T-helper 1 cell (primary cell): ENCODE measurements at places on chromosomes 7 and 10.

GRCh38 chr7:2632733-2633537 lies 1.1 kb downstream of the TTYH3 start:
- peak; percentile 14 for DNase-seq

DNA sequence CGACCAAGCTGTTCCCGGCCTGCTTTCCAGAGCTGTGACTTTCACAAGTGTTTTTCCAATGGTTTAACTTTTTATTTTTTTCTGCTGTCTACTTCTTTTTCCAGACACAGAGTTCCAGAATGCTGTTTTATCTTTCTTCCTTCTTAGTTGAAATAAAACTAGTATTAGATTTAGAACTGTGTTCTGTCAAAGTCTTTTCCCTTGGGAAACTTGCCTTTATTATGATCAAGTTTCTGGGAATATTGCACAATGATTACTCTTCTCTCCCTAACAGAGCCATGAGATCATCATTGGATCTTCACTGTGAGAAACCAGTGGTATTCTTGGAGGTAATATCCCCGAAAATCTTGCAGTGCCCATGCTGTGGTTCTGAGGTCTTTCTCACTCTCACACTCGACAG lies 104.9 kb upstream of the KCND2 start:
- no peak for DNase-seq

DNA sequence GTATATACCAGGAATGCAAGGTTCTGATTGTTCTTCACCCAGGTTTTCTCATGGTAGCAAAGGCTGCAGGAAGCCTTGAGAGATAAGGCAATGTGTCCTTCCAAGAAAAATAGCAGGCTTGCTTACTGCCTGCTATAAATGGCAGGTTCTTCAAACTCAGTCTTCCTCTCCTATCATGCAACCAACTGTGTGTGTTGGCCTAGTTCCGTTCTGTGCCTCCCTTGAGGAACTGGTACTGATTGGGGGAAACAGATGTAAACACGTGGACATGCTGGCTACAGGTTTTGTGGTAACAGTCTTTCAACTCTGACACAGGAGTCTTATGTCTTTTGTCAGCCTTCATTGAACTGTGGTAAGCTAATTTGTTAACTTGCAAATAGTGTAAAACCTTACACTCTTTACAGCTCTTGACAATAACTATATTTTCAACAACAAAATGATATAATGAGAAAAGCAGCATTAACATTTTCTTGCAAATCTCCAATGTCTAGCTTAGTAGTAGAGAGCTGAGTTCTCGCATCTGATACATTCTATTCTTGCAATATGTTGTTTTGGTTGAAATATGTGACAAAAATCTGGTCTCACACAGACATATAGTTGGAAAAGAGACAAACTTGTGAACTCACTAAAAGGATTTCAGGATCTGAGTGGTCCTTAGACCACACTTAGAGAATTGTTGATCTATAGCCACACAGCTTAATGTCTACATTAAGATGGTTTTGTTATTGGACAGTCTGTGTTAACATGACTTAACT lies 54.7 kb upstream of the LSM8 start:
- DNase-seq, result no peak

DNA sequence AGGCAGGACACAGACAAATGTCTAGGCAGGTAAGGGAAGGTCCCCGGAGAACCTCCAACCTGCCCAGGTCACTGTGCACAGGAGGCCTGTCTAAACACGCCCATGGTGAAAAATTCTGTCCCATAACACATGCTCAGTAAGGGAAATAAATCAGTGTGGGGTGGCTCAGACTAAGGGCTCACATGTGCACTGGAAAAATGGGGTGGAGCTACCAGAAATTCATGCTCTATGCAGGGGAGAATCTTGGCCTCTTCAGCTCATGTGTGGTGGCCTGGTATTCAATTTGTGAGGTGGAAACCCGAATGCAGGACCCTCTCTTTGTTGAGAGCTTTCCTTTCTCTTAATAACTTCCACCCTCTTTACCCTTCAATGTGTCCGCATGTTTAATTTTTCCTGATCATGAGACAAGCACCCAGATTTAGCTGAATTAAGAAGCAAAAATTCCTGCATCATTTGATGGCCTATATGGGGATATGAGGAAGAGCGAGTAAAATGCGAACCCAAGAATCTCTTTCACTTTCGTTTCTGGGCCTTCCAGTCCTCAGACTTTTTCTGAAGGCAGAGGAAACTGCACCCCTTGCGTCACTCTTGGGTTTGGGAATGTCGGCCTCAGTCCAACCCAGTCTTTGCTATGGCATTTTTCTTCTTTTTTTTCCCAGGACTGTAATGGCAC lies 163.2 kb downstream of the DGKB start:
- no peak for DNase-seq

DNA sequence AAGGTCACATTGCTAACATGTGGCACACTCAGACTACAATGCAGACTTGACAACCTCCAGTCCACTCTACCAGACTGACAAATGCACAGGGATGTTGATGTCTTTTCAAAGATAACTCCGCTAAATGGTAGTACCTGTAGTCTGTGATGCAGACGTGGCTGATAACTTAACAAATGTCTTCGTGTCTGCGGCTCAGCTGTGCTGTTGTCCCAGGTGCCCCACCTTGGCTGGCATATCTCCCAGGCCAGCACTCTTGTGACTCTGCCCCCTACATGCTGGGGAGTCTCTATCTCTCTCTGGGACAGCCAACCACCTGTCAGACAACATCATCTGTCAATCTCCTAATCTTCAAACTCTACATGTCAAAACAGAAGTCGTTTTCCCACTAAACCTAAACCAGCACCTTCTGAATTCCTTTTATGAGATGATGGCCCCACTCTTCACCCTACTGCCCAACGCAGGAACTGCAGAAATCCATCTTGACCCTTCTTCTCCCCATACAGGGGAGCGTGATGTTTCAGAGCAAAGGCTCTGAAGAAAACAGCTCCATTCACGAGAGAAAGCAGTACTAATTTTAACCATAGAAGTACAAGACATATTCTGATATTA lies 156.4 kb downstream of the USP6NL start:
- no peak for DNase-seq

GRCh38 chr10:77400033-77400432 lies 237.6 kb downstream of the KCNMA1 start:
- no peak for DNase-seq

DNA sequence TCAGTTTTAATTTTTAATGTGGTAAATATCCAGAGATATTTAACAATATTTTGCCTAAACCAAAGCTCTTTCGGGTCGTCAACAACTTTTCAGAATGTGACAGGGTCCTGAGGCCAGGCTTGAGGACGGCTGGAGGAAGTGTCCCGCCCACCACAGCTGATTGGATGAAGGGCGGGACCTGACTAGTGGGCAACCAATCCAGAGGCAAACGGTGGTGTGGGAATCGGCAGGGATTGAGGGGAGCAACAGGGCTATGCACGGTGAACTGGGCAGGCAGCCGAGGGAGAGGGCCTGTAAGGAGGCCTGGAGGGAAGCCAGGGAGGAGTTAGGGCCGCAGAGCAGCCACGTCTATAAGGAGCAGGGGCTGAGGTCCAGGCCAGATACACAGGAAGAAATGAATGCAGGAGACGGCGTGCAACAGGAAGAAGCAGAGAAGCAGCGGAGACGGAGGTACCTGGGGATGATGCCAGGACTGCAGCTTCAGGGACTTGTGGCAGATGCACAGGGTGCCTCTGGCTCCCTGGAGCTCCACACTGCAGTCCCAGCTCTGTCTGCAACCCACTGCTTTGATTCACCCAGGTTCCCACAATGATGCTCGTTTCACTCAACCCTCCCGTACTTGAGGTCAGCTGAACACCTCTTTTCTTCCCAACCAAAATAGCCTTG lies 46.1 kb upstream of the ZMIZ1 start:
- no peak for DNase-seq

DNA sequence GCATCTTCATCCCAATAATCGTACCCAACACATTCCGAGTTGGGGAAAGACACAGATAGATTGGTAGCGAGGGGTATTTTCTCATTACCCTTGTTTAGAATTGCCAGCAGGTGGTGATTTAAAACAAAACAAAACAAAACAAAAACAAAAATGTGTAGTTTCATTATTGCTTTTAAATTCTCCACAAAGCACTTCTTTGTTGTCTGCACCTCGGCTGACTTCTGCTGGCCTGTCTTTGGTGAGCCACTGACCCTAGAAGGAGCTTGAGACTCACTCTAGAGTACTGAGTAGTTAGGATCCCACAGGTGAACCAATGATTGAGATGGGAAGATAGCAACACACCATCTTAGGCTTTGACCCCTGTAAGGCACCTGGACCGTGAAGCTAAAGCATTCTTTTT lies 105.4 kb upstream of the BET1 start:
- no peak for DNase-seq

GRCh38 chr10:97740613-97741012 lies 3.7 kb downstream of the ZFYVE27 start:
- DNase-seq, result no peak

DNA sequence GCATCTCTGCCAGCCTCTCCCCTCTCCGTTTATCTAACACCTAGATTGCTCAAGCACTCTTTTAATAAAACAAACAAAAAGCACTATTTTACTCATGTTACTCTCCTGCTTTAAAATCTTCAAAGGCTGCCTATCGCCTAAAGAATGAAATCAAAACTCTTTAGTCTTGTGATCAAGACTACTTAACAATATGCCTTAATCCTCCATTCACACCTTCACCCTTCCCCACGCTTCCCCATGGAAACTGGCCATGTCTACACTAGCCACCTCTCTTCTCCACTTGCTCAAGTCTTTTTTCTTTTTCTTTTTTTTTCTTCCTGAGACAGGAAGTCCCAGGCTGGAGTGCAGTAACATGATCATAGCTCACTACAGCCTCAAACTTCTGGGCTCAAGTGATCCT lies 47.8 kb upstream of the TMEM213 start:
- DNase-seq, result no peak

DNA sequence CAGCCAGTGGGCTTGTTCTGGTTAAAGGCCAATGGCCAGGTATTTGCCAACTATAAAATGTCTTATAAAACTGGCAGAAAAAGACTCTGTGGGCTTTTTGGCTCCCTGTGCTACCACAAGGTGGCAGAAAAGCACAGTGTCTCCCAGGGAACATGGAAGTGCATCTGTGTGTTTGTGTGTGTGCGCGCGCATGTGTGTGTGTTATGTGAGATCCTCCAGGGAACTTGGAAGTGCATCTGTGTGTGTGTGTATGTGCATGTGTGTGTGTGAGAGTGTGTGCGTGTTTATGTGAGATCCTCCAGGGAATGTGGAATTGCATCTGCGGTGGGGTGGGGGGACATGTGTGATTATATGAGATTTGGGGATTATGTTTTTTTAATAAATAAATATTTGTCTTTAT lies 30.2 kb upstream of the ABI1 start:
- peak; percentile 48 for DNase-seq

DNA sequence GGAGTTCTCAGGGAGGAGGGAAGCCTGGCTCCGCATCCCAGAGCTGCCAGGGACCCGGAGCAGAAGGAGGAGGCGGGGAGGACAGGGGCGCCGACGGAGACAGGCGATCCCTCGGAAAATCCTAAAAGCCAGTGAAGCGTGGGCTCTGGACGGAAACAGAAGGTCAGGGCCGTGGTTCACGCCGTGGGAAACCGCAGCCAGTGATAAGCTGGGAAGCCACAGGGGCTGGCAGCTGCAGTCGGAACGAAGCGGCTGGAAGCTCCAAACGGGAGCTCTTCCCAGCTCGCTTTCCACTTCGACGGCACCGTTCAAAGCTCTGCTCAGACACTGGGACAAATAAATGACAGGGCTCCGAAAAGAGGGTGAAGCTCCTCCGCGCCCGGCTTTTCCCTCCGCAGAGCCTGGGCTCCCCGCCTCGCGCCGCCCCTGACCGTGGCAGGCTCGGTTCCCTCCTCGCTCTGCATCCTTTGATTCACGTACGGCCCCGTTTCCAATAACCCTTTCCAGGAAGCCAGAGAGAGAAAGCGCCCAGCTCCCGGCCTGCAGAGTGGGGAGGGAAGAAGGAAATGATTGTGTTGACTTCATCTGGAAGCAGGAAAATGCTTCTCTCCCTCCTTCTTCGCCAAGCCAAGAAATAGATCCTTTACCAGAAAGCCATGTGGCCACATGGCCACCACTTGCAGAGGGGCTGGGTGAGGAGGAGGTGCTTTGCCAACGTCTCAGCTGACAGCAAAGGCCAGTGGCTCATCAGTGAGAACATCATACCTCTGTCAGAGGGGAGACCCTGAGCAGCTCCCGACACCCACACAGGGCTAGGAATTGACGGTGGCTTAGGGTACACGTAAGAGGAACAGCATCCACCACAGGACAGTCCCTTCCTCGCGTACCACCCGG lies 57.4 kb downstream of the ADRB1 start:
- DNase-seq, result no peak

GRCh38 chr7:143909863-143910262 lies 7.9 kb upstream of the TCAF1 start:
- DNase-seq, result no peak

DNA sequence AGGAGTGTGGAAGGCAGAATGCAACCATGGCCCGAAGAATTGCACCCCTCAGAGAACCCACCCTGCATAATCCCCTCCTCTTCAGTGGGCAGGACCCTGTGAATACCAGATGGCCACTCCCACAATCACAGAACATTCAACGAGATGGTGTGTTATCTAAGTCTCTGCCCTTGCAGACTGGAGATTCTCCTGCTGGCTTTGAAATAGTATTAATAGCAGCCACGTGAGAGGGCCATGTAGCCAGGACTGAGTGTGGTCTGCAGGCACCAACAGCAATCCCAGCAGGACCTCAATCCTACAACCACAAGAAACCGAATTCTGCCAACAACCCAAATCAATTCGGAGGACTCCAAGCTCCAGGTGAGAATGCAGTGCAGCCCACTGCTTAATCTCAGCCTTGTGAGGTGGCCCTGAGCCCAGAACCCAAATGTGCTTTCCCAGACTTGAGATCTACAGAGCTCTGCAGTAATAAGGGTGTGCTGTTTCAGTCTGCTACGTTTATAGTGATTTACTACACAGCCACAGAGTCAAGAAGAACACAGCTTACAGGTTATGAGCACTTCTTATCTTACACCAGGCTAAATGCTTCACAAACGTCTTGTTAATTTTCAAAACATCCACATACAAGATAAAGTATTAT lies 72.1 kb downstream of the VOPP1 start:
- DNase-seq, result no peak

DNA sequence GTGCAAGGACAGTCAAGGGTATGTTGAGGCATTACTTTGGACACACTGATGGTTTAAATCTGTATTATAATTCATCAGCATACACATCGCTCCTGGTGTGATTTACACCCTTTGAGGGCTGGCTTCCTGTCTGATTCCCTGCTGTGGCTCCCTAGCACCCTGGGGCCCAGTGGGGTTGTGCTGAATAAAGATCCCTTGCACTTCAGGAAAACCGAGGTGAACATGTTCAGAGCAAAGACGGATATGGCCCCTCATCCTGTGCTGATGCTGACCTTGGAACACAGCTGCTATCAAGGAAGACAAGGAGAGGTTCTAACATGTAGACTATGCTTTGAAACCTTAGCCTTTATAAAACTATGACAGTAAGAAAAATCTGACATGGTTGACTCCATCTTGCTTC lies 84.6 kb upstream of the UNC5B start:
- DNase-seq, result no peak

- DNase-seq, result no peak
Observed at GRCh38 chr10:50275650-50276235, 24.4 kb upstream of the ASAH2 start.

DNA sequence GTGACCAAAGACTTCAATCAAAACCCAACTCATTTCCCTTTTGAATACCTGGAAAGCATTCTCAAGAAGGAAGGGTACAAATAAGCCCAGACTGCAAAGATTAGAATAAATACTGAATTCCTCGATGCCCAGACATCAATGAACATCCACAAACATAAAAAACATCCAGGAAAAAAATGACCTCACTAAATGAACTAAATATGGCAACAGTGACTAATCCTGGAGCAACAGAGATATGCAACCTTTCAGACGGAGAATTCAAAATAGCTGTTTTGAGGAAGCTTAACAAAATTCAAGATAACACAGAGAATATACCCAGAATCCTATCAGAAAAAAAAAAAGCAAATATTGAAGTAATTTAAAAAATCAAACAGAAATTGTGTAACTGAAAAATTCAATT lies 43.2 kb downstream of the PCLO start:
- DNase-seq, result no peak
